Right kidney (tissue), 9 donors: ENCODE measurements at places on chromosomes 3 and 15.
A peak's percentile ranks its signal among the peaks of the same experiment; 100 is the strongest.

GRCh38 chr3:100710261-100710968 is 1.1 kb downstream of the TFG start:
- no peak for DNase-seq

GRCh38 chr3:171266740-171267073 is 193.5 kb downstream of the TNIK start:
- DNase-seq = no peak

GRCh38 chr3:114671741-114672510 is 378.1 kb downstream of the TIGIT start:
- no peak for DNase-seq

DNA sequence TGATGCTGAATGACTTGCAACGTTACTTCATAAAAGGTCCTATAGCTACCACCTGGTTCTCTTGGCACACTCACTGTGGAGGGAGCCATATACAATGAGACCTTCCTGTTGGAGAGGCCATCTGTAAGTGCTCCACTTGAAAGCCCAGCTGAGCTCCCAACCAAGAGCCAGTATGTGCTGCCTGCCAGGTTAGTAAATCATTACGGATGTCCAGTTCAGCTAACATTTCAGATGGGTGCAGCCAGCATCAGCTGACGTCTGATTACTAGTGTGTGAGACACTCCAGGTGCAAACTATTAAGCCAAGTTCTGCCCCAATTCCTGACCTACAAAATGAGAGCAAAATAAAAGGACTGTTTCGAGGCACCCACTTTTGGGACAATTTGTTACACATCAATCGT is 274.4 kb upstream of the ROBO2 start:
- no peak for DNase-seq

GRCh38 chr3:158802409-158803268 is 785 bp downstream of the MFSD1 start:
- DNase-seq = no peak

DNA sequence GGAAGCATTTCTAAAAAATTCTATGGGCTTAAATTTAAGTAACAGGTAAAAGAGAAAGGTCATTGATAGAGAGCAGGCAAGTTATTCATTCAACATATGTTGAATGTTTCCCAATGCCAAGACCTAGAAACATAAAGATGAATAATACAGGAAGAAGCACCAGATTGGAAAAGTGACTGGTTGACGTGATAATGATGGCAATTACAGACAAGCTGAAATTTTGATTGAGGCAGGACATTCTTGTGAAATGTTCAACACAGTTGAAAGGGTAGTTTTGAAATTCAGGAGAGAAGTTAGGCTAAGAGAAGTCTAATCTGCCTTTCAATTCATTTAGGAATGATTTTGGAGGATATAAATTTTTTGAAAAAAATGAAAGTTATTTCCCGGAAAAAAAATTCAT is 536.3 kb upstream of the NAALADL2 start:
- DNase-seq = no peak

DNA sequence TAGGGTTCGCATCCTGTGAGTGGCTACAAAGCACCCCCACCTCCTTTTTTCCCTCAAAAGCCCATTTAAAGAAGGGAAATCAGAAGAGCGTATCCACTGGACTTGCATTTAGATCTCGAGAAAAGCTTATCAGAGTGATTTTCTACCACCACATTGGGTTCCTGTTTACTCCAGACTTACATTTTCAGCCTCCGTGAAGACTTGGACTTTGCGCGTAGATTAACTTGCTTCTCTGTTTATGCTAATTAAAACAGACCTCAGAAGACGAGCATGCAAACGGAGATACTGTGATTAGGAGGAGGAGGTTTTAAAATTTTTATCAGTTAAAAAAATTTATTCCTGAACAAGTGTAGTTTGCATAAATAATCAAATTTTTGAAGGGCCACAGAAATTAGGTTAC is 115.7 kb downstream of the AKAP13 start:
- DNase-seq = no peak

DNA sequence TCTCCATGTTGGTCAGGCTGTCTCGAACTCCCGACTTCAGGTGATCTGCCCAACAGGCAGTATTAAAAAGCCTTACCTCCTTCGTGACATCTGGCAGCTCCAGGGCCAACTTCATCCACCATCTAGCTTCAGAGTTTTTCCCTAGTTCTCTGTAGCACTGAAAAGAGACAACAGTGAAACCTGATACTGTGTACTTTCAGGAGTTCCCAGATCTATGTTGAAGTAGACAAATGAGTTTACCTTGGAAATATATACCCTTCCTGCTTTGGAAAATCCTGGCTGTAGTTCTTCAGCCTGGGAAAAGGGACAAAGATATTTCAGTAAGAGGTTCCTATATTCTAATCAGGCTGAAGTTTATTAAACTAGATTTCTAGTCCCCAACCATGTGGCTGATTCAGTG is 18.0 kb downstream of the RMDN3 start:
- no peak for DNase-seq

- no peak for DNase-seq
Observed at GRCh38 chr3:30847592-30847991, 46.9 kb downstream of the GADL1 start.

- no peak for DNase-seq
Observed at GRCh38 chr3:80079886-80080285, 312.1 kb upstream of the ROBO1 start.

DNA sequence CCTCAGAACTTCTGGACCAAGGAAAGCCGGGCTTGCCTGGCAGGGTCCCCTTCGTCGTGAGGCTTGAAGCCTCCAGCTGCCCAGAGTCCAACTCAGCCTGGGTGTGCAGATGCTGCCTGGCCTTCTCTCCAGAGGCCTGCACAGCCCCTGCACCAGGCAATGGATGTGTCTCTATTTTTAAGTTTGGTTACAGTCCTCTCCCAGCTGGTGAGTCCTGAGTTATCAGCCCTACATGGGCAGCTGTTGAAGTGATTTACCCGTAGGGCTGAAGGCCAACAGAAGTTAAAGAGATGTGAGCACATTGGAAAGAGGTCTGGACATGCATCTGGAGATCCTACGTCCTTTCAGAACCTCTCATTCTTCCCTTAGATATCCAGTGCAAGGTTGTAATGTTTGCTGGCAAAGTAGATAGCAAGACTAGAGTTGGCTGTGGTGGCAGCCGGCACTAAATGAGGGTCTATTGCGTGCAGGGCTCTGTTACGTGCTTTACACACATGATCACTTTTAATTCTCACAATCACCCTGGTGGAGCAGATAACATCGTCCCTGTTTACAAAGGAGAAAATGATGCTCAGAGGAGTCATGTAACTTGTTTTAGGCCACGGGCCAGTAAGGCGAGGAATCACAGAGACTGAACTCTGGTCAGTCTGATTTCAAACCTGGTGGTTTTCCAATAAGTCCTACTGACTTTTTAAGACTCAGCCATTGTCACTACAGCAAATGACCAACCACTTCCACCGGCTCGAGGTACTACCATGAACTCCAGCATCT is 9.9 kb downstream of the FYCO1 start:
- DNase-seq = no peak

- no peak for DNase-seq
Observed at GRCh38 chr3:40768536-40768935, 243.8 kb downstream of the ZNF621 start.

DNA sequence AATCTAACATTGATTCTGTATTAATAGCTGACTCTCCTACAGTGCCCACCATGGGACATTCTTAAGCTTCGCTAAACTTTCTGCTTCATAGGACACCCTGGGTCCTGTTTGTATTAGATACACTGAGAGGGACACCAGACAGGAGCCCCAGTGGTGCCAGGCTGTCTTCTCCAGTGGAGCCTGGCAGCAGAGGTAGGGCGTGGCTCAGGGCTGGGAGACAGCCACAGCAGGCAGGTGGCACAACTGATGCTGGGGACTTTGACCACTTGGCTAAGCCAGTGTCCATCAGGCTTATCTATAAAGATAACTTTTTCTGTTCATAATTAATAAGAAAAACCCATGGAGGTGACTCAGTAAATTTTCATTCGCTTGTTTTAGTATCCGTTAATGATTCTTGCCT is 21.8 kb downstream of the NIPA1 start:
- no peak for DNase-seq

DNA sequence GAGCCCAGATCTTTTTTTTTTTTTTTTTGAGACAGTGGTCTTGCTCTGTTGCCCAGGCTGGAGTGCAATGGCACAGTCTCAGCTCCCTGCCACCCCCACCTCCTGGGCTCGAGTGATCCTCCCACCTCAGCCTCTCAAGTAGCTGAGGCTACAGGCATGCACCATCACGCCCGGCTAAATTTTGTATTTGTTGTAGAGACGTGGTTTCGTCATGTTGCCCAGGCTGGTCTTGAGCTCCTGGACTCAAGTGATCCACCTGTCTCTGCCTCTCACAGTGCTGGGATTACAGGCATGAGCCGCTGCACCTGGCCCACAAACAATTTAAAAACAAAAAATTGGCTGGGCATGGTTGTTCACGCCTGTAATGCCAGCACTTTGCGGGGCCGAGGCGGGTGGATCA is 22.6 kb upstream of the SLC6A6 start:
- no peak for DNase-seq

GRCh38 chr3:166526881-166527280 is 689.7 kb upstream of the BCHE start:
- no peak for DNase-seq

GRCh38 chr15:67799801-67800205 is 25.5 kb upstream of the SKOR1 start:
- DNase-seq = no peak

DNA sequence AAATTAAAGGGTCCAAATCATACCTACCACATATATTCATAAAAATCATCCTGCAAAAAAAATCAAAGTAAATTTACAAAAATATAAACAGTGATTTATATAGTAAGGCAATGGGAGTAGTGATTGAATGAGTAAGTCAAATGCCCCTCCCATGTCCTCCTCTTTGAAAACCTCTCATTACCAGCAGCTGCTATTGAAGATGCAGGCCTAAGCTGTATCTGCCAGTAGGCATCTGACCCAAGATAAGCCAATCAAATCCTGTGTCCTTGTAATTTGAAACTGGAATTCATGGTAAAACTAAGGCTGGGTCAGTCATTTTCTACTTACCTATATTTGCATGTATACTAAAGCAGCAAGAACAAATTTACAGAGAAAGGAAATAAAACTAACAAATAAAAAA is 60.4 kb upstream of the POU1F1 start:
- no peak for DNase-seq

DNA sequence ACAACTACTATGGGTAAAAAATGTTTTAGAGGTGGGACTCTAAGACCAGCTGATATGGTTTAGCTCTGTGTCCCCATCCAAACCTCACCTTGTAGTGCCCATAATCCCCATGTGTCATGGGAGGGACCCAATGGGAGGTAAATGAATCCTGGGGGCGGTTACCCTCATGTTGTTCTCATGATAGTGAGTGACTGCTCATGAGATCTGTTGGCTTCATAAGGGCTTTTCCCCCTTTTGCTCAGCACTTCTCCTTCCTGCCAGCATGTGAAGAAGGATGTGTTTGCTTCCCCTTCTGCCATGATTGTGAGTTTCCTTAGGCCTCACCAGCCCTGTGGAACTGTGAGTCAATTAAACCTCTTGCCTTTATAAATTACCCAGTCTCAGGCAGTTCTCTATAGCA is 45.7 kb downstream of the FAM98B start:
- DNase-seq = no peak

DNA sequence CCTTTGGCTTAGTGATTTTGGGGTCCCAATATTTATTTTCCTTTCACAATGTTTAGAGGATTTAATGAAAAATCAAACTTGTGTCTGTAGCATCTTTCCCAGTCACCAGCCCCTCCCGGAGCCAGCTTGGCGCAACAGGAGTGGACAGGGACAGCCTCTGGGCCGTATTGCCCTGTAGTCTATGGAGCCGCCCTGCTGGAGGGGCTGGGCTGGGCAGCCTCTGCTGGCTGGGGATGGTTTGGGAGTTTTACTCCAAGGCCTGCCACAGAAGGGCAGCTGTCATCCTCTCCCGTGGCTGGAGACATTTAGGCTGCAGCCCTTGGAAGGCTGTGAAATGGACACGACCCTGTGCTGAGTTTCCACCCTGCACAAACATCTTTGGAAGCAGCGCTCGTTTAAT is 89.4 kb upstream of the RGMA start:
- DNase-seq = no peak

DNA sequence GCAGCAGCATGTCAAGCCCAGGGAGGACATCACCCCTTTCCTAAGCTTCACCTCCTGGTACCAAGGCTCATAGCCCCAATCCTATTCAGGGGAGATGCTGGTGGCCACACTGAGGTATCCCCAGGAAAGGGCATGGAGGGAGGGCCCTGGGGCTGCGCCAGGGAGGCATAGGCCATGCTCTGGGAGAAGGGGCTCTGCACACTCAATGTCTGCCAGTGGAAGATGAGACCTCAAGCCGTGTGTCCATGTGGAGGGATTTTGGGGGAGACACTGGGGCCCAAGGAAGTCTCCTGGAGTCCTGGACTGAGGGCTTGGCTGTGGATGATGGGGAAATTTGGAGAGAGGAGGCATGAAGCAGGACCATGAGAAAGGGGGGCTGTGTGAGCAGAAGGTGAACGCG is 21.2 kb upstream of the PRR23E start:
- DNase-seq = no peak

DNA sequence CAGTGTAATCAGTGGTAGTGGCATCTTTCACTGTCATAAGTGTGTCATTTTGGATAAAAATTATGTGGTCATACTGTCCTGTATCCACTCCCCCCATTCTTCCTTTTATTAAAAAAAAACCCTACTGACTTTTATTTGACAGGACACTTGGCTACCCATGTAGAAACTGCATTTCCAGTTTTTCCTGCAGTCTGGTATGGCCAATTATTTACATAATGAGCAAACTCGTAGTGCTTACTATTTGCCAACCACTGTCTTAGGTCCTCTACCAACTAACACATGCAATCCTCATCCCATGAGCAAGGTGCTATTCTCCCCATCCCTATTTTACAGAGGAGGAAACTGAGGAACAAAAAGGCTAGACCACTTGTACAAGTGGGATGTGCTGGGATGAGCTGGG is 129.1 kb downstream of the MECOM start:
- DNase-seq = no peak

DNA sequence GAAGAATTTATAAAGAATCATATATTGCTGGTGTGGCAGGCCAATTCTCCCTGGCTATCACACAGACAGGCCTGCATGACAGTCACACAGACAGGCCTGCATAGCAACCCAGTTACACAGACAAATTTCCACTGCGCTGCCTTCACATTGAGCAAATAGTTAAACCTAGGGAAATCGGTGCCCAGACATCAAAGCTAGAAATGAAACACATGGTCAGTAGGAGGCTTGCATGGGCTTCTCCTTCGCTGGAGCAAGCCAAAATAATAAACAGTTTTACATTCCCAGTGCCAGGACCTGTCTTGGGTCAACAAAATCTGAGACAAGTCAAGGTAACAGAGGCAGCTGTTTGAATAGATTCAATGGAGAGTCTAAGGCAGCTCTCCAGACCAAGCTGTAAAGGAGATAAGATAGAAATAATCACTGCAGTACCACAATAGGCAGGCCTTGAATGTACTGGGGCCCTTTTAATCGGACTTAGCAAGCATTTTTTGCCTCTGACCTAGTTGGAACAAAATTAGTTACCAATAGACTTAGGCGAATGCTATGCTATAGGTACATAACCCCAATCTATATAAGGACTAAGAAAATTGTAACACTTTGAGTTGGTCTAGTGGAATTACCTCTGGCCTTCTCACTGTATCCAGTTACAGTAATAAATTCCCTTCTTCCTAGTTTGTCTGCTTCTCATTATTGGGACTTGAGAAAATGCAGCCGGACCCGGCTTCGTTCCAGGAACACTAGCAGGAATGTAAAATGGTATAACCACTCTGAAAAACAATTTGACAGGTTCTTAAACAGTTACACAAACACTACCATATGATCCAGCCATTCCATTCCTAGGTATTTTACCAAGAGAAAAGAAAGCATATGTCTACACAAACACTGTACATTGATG is 274.7 kb upstream of the UBE2E2 start:
- DNase-seq = peak; percentile 12

GRCh38 chr3:5231074-5231473 is 43.6 kb downstream of the EDEM1 start:
- no peak for DNase-seq
